ENCODE measurements at places on chromosomes 2 and 18.

GRCh38 chr2:118669654-118670053 lies 177.8 kb downstream of the EN1 start:
- DNase-seq: no peak

DNA sequence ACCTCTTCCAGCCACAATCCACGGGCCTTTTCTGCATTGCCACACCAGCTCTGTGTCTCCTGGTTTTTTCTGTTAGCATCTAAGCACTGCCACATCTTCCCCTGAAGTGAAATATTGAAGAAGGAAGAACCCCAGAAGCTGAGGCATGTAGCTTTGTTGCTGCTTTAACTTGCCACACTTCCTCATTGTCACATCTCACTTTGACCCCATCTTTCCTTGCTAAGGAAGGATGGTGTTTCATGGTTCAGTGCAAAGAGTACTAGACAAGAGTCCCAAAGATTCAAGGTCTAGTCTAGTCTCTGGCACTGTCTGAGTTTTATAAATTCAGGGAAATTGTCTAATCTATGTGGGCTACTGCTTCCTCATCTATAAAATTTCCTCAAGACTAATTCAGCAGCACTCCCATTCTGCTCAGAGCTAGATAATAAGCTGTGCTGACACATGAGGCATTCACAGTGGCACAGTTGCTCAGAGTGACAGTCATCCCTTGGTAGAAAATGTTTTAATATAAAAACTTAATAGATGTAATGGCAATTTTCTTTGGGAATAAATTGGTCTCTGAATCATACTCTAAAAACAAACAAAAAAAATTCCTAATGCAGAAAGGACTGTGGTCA lies 483.0 kb upstream of the ID2 start:
- DNase-seq: no peak

GRCh38 chr2:214628091-214628490 lies 181.4 kb downstream of the BARD1 start:
- no peak for DNase-seq

DNA sequence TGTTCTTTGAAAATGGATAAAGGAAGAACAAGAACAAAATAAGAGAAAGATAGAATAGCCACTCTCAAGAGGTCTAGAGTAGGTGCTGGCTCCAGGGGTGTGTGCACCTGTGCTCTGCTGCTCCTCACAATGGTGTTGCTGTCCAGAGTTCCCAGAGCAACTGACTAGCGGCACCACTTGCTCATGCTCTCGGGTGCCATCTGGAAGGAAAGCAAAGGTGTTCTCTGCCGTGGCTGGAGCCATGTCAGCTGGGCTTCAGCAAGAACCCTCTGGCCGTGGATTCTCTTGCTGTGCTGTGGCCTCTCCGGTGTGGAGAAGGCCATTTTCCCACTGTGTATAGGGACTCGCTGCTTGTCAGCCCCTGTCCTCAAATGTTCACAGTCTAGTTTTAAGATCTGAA lies 114.6 kb upstream of the TEX51 start:
- no peak for DNase-seq

GRCh38 chr2:69043736-69044400 lies 30.9 kb downstream of the ANTXR1 start:
- no peak for DNase-seq

DNA sequence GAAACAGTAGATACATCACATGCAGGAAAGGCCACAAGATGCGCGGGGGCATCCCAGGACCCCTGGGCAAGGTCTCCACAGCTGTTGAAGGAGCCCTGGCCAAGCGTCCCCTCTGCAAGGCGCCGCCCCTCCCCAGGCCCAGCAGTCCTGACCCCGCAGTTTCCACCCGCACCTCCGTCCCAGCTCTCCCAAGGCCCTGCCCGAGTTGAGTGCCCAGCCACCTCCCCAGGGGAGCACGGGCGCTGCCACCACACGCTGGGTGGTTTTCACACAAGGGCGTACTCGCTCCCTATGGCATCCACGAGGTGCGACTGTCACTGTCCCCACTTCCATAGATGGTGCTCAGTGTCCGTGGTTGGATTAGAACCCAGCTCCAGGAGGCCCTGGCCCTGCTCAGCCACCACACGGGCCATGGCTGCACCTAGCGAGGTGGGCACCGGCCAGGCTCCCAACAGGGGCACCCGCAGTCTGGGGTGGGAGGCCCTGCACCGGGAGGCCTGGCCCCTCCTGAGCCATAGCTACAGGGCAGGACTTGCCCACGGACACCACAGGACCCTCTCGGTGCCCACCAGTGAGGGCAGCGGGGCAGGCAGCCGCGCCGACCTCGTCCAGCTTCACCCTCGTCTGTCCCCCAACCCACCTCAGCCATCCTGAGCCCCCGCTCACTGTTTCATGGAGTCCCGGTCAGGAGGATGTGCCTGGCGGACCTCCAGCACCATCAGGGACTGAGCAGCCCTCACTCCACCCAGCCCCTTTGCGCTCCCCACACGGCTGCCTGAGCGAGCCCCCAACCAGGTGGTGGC lies 36.0 kb downstream of the KIF1A start:
- DNase-seq: no peak

Data from stimulated activated CD8-positive, alpha-beta memory T cell treated with anti-CD3 and anti-CD28 coated beads, Interleukin-4, amount 100 ng/mL, for 4 hours (primary cell).